CD4-positive, CD25-positive, alpha-beta regulatory T cell (primary cell): ENCODE measurements at places on chromosomes 7 and 10. TPM values are rescaled to one million over a fixed set of nuclear protein-coding genes. Genes with fewer than 3 reads are reported as not detected.

DNA sequence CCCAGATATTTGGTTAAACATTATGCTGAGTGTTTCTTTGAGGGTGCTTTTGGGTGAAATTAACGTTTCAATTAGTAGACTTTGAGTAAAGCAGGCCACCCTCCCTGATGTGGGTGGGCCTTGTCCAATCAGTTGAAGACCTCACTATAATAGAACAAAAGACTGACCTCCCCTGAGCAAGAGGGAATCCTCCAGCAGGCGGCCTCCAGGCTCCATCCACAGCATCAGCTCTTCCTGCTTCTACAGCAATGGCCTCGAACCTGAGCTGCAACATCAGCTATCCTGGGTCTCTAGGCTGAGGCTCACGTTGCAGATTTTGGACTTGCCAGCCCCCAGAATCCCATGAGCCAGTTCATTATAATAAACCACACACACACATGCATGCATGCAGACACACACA, 104.2 kb downstream of the PFKFB3 start:
- H3K27me3 ChIP-seq, result no peaks in the 10 kb centered on the region
- no peak for DNase-seq
- H3K36me3 ChIP-seq, result no peaks in the 10 kb centered on the region
- H3K4me1 ChIP-seq, result no peaks in the 10 kb centered on the region

GPR85 gene
- not detected for polyA plus RNA-seq

CDH23 gene
- polyA plus RNA-seq, result 0.17 TPM

DNA sequence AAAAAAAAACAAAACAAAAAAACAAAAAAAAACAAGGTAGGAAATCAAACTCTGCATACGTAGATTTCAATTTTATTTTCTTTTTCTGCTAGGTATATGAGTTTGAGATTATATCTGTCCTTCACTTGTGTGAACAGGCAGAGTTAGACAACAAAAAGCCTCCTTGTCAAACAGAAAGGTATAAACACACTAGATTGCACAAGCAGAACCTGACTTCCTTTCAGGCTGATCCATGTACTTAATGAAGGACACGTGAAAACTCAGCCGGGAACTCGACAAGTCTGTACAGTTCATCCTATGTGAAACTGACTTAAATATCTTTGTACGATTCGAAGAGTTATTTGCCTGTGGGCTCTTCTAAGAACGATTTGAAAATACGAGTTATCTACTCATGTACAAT, 254.1 kb downstream of the ARL4A start:
- no peak overlapping the region for H3K27ac ChIP-seq
- no peak overlapping the region for H3K4me3 ChIP-seq
- H3K27me3 ChIP-seq, result no peaks in the 10 kb centered on the region
- no peak for DNase-seq

- no peak overlapping the region for H3K27ac ChIP-seq
- DNase-seq, result no peak
- no peak overlapping the region for H3K4me3 ChIP-seq
These were observed 239.9 kb downstream of the ADRA2A start for GRCh38 chr10:111316722-111317212.

AKR1C1 gene
- polyA plus RNA-seq, result 0.14 TPM

LLCFC1 gene
- polyA plus RNA-seq, result not detected
